ENCODE measurements at places on chromosomes 1 and 21.

DNA sequence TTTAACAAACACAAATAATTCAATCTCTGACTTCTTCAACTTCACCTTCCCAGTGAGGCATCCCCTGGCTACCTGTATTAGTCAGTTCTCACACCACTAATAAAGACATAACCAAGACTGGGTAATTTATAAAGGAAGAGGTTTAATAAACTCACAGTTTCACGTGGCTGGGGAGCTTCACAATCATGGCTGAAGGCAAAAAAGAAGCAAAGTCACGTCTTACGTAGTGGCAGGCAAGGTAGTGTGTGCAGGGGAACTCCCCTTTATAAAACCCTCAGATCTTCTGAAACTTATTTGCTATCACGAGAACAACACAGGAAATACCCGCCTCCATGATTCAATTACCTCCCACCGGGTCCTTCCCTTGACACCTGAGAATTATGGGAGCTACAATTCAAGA is 478.5 kb downstream of the ADGRL2 start:
- DNase-seq: no peak

GRCh38 chr1:174039027-174039426 is 16.9 kb upstream of the RC3H1 start:
- DNase-seq: no peak

DNA sequence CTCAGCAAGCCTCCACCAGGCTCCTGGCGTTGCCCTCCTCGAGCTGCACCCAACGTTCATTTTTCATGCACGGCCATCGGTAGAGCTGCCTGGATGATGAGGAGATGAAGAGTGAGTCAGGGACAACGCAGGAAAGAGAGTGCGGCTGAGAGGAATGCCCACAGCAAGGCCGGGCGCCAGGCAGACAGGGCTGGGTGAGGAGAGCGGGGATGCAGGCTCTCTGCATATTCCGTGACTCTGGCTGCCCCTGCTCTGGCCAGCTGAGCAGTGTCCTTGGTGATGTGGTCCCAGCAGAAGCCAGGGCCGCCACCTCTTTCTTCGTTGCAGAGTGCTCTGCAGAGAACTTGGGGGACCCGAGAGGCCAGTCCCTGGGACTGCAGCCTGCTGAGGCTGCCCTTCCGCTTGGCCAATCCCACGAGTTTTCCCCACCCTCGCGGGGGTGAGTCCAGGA is 10.8 kb downstream of the UMODL1 start:
- DNase-seq: peak; percentile 10

GRCh38 chr1:226652613-226653012 is 86.5 kb downstream of the ITPKB start:
- DNase-seq: no peak

- DNase-seq: no peak
Observed at GRCh38 chr1:238606457-238606856, 715.7 kb upstream of the ZP4 start.
